ENCODE measurements at places on chromosomes 1 and 21.

GRCh38 chr21:25999921-26000582 is 170.5 kb downstream of the APP start:
- DNase-seq: peak; percentile 12

- DNase-seq: no peak
Observed at GRCh38 chr1:27863538-27863915, 8.8 kb upstream of the THEMIS2 start.

DNA sequence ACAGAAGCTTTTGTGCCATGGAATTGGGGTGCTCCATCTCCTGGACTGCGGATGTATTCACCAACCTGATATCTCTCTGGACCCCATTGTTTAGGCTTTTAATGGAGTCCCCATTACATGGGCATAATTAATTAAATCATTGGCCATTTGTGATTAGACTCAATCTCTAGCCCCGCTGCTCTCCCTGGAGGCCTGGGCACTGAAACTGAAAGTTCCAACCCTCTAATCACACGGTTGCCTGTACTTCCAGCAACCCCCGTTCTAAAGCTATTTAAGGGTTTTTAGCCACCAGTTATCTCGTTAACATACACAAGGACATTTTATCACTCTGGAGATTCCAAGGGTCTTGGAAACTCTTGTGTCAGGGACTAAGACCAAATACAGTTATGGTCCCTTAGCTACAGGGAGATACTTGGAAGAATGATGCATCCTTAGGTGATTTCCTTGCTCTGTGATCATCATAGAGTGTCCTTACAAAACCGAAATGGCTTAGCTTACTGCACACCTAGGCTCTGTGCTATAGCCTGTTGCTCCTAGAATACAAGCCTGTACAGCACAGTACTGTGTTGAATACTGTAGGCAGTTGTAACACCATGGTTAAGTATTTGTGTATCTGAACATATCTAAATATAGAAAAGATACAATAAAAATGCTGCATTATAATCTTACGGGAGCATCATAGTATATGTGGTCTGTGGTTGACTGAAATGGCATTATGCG is 71.8 kb downstream of the VPS13D start:
- DNase-seq: no peak

DNA sequence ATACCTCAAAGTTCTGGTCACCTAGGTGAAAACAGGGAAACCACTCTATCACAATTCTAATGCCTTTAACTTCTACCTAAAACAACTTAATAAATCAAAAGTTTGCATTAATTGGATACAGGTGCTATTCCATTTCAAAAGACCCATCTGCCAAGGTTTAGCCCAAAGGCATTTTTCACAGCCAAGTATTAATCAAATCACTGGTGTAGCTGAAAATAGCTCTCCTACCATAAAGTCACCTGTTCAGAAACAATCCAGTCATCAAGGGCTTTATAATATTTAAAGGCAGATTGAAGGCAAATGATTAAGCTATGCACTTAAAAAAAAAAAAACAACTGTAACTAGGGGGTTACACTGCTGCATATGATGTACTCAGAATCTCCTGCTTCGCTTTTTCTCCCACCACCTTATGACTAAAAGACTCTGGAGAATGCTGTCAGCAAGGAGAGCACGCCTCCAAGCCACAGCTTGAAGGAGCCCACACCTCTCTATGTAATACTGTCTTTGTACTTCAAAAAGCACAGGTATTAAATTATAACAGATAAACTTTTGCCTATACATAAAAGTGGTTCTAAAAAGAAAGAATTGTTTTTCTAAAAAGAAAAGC is 20.5 kb downstream of the KIAA0319L start:
- DNase-seq: peak; percentile 17

GRCh38 chr1:32719681-32720275 is 17.2 kb upstream of the SYNC start:
- no peak for DNase-seq

- DNase-seq: peak; percentile 13
Observed at GRCh38 chr1:233304489-233305102, 9.1 kb upstream of the PCNX2 start.

DNA sequence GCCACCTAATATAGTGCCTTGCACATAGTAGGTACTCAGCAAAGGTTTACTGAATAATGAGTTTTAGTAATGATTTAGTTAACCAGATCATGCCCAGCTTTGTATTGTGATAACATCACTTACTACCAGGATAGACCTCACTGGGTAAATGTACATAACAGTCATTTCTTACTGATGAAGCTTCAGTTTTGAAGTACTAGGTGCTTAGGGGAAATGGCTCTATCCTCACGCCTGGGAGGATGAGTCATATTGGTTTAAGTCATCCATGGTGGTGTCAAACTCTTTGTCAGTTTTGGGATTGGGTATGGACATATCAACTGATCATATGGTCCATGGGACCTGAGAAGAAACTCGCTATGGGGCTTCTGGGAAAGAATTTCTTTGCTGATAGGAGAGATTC is 90.6 kb upstream of the USP24 start:
- no peak for DNase-seq

DNA sequence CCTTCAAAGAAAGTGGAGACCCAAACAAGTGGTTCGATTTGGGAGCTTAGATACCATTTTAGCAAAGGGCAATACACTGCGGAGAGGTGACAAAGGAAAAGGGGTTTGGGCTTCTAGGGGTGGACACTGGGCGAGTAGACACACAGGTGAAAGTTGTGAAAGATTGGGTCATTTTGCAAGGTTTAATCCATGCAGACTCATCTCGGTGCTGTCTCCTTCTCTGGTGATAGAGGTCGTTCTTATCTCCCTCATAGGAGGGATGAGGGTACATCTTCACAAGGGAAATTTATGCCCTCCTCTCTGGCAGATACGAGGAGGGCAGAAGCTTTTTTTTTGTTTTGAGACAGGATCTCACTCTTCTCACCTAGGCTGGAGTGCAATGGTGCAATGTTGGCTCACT is 6.4 kb upstream of the IGSF5 start:
- DNase-seq: no peak

- DNase-seq: no peak
Observed at GRCh38 chr21:38424305-38425019, 73.8 kb downstream of the ERG start.

- peak; percentile 76 for DNase-seq
Observed at GRCh38 chr1:111219557-111220286, 7.8 kb upstream of the CHI3L2 start.

DNA sequence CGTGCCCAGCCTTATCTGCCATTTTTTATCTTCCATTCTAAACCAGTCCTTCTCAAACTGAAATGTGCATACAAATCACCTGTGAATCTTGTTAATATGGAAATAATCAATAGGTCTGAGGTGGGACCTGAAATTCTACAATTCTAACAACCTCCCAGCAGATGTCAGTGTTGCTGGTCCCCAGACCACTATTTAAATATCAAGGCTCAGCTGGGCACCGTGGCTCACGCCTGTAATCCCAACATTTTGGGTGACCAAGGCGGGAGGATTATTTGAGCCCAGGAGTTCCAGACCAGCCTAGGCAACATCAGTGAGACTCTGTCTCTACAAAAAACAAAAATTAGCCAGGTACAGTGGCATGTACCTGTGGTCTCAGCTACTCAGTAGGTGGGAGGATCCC is 4.1 kb downstream of the UQCRHL start:
- DNase-seq: peak; percentile 20

All from stimulated activated CD4-positive, alpha-beta T cell treated with anti-CD3 and anti-CD28 coated beads, Interleukin-4, amount 100 ng/mL, for 24 hours (primary cell).